Occipital lobe (tissue), 3 donors: ENCODE measurements at places on chromosomes 12 and 14. TPM values are rescaled to one million over a fixed set of nuclear protein-coding genes. Genes with fewer than 3 reads are reported as not detected.

GRCh38 chr14:52060080-52060479, 8.8 kb downstream of the NID2 start:
- no peak for DNase-seq

NTS gene
- total RNA-seq: 1.2 TPM

ARPC3 gene
- 140 TPM for total RNA-seq

GRCh38 chr14:84298663-84299195, 1231.2 kb upstream of the FLRT2 start:
- DNase-seq: no peak

GRCh38 chr14:101460521-101460920, 100.8 kb upstream of the DIO3 start:
- DNase-seq: no peak

TDRD9 gene
- 1.2 TPM for total RNA-seq

GRCh38 chr12:104340177-104340576, 36.6 kb downstream of the EID3 start:
- DNase-seq: no peak

GRCh38 chr12:123131291-123131832, 19.5 kb downstream of the PITPNM2 start:
- no peak for DNase-seq

FBLN5 gene
- 4.1 TPM for total RNA-seq

DNA sequence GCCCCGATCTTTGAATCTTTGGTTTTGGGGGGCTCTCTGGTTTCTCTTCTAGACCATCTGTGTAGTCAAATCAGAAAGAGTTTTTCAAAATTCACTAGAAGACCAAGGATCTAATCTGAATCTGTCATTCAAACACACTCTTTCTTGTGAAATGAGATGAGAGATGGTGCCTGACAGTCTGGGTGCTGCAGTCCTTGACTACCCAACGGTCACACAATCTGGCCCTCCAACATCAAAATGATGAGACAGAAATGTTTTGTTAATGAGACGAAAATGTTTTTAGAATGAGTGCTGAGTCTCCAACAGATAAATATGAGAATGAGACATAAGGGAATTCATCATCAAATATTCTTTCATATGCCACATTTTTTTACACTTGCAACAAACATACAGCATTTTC, 695.7 kb upstream of the USP15 start:
- no peak for DNase-seq

DNA sequence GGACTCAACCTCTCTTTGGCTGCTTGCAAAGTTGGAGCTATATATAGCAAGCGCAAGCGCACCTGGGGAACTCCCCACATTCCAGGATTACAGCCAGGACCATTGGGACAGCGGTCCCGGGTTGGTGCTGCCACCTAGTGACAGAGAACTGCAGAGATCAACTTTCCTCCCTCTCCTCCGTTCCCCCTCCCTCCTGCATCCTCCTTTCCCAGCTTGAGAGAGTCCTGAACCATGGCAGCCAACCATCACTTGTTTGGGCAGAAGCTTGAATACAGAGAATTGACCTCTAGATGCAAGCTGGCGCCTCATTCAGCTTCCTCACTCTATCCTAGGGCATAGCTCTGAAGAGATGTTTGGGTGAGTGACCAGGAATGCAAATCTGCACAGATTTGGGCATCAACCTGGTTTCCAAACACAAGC, 17.4 kb upstream of the FLVCR2 start:
- no peak for DNase-seq

DNA sequence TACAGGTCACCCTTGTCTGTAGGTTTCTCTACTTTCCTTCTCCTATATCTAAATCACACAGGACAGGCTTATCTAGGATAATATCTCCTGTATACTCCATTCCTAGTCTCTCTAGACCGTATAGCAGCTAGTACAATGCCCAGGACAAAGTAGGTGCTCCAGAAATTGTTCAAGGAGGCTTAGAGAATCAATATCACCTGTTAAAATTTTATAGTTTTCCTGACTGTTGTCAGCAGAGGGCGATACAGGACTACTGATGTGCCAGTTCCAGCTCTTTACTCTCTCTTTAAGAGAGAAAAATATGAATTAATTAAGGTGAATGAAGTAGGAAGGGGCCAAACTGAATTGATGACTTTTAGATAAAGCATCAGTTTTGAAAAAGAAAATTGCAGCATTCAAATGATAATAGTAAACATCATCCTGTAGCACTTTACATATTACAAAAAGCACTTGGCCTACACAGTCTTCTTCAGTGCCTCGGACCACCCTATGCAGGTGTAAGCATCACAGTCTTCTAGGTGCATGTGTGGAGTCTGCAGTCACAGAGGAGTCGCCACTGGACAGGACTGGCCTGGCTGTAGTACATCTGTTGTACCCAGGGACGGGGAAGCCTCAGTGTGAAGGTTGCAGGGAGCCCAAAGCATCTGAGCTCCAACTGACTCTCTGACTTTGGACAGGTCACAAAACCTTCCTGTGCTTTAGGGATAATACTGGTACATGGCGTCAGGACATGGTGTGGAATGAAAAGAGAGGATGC, 61.9 kb upstream of the MAX start:
- no peak for DNase-seq

SOX5 gene
- total RNA-seq: 209 TPM

DNA sequence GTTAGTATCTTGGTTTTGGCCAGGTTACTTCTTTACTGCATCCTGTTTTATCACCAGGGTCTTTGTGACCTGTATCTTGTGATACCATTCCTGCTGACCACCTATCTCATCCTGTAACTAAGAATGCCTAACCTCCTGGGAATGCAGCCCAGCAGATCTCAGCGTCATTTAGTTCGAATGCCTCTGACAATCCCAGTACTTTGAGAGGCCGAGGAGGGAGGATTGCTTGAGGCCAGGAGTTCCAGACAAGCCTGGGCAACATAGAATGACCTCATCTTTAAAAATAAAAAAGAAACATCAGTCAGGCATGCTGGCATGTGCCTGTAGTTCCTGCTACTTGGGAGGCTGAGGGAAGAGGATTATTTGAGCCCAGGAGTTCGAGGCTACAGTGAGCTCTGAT, 206.5 kb downstream of the SUDS3 start:
- DNase-seq: no peak

TMEM229B gene
- 23.9 TPM for total RNA-seq

CPNE8 gene
- total RNA-seq: 4.8 TPM

NRL gene
- 0.94 TPM for total RNA-seq

DNA sequence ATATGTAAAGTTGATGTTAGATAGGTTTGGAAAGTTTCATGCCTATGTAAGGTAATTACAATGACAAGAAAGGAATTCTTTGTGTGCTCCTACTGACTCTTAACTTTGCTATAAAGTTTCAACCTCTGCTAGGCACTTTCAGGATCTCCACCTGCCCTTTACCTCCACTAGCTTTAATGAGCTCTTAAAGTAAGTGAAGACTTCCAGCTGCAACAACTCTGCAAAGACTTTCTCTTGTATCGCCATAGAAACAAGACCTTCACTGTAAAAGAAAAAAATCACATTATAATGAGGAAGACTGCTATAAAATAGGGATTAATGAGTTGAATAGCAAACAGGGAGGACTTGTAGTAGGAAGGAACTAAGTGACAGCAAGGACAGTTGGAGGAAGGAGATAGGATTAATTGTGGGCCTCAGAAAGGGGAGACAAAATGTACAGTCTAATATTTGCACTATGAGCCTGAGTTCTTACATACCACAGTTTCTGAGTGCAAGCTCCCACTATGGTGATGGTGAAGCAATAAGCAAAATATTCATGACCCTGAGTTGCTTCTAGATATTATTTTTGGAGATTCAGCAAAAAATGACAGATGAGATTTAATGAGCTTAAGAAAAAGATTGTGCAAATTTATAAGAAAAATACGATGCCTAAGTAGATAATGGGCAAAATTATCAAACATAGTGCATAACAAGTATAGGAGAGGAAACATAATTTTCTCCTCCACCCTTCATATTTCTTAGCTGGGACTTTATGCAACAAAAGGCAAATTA, 66.7 kb downstream of the DHRS2 start:
- DNase-seq: no peak

CD69 gene
- 0.62 TPM for total RNA-seq

DNA sequence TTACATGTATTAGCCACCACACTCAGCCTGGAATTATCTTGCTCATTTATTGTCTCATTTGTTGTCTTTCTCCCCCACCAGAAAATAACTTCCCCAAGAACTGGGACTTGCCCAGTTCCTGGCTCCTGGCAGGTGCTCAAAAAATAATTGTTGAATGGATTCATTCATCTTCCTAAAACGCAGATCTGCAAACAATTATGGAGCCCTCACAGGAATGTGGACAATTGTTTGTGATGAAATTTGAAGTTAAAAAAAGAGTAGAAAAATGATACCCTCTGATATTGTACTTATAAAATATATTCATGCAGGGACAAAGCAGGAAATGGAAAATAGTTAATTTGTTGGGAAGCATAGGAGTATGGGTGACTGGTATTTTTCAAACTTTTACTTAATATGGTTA, 60.7 kb upstream of the MAP1LC3B2 start:
- DNase-seq: no peak

- no peak for DNase-seq
Measured at GRCh38 chr12:25041006-25041741, 92.3 kb upstream of the BCAT1 start.

TMEM117 gene
- total RNA-seq: 15.0 TPM

- DNase-seq: no peak
Measured at GRCh38 chr12:40616383-40616915, 75.8 kb upstream of the CNTN1 start.

MGAT2 gene
- total RNA-seq: 47.3 TPM

DNA sequence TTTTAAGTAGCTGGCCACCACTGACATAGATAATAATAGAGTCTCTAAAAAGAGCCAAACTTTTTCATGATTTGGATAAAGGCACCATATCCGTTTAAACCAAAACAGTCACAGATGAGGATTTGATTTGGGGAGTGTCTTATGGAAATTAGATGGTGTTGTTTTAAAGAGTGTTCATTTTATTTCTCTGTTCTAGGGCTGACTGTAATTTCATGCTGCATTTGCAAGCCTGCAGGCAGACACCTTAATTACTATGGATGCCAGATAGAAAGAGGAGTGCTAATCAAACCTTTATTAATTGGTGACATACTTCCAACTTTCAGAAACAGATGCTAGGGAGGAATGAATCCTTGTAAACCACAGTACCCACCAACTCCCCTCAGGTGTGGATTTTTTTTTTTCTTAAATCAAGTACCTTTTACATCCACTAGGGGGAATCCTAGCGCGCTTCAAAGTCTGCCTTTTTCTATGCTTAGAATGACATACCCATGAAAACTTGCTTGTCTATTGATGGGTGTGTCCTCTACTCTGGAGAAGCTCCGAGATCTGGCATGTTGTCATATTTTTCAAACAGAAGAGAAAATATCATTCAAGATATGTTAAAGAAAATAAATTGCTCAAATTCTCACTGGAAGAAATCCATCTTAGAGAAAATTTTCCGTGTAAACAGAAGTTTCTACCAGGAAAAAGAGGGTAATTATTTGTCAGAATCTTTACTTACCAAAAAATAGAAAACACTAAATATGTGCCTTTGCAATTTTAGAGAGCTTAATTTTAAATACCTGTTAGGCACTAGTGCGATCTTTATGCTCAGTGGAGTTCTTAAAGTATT, 14.2 kb upstream of the PLXNC1 start:
- DNase-seq: no peak

DNA sequence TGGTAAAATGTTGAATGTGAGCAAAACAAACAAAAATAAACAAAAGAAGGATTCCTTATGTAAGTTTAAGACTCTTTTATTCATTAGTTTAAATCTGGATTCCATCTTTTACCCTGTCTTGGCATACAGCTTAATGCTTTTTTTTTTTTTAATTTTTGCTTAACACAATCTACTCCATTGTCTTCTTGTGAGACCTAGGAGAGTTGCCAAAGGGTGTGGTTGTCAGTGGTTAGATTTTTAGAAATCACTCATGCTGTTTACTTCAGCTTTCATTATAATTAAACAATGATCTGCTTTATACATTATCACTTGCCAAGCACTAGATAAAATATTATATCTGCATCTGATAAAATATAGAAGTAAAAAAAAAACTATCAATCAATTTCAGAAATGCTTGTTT, 77.7 kb upstream of the KITLG start:
- DNase-seq: no peak

DNA sequence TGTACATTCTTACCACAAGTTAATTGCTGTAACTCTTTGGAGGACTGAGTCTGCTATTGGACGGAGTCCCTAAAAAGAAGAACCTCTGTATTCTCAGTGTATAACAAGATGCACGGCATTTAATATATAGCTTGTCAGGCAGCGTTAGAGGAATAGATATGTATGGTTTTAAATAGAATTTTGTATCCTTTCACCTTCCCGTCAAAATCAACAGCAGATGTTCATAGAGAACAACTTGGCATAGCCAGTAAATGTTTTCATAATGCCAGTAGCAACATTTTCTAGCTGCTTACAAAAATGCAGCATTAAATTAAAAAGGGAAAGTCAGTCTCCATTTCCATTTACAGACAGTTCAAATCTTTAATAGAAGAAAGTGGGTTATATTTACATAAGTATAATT, 6.8 kb downstream of the SCYL2 start:
- no peak for DNase-seq

- no peak for DNase-seq
Measured at GRCh38 chr14:96380735-96381134, 11.2 kb upstream of the AK7 start.

- DNase-seq: no peak
Measured at GRCh38 chr12:93741659-93742109, 64.5 kb downstream of the CRADD start.

DNA sequence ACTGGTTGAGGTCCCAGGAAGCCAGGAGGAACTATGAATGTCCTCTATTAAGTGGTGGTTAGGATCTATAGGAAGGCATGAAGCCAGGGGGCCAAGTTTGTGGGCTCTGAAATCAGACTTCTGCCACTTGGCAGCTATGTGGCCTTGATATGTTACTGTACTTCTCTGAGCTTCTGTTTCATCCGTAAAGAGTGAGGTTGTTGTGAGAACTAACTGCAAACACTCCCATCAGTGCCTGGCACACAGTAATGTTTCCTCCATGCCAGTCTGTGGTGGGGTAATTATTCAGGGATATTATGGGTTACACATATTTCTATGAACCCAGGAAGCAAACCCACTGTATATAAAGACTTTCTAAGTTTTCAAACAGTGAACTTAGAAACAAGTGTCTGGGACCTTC, 57.4 kb downstream of the PLXNC1 start:
- no peak for DNase-seq

DNA sequence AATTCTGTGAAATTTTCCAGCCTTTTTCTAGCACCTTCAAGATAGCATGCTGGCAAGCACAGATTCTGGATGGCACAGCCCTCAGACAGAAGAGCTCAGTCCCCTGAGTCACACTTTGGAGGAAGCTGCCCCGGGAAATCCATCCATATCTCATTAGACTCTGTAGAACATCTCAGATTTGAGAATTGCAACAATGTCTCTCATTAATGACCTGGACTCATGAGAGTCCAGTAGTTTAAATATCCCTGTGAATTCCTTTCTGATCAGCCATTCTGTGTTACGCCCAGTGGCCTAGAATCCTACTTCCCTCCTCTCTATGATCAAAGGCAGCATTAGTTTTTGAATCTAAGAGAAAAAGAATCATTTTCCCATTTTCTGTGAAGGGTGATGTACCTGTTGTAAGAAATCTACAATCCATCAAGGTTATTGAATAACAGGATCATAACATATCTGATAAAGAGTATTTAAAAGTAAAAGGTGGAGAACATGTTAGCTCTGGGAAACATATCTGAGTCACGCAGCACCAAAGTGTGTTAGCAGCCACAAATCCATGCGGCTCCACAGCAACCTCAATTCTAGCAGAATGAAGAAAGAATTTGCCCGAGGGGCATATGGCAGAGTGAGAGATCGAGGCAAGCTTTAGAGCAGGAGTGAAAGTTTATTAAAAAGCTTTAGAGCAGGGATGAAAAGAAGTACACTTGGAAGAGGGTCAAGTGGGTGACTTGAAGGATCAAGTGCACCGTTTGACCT, 855.6 kb upstream of the TMEM132C start:
- DNase-seq: no peak

BMAL2 gene
- total RNA-seq: 62.2 TPM
